ENCODE measurements at places on chromosomes 2 and 18.

- DNase-seq = no peak
These were observed 464.6 kb downstream of the MTX2 start for GRCh38 chr2:176733698-176734430.

- no peak for DNase-seq
These were observed 107.3 kb downstream of the KLHL29 start for GRCh38 chr2:23492337-23492675.

- DNase-seq = no peak
These were observed 81.3 kb upstream of the SETBP1 start for GRCh38 chr18:44599412-44599811.

DNA sequence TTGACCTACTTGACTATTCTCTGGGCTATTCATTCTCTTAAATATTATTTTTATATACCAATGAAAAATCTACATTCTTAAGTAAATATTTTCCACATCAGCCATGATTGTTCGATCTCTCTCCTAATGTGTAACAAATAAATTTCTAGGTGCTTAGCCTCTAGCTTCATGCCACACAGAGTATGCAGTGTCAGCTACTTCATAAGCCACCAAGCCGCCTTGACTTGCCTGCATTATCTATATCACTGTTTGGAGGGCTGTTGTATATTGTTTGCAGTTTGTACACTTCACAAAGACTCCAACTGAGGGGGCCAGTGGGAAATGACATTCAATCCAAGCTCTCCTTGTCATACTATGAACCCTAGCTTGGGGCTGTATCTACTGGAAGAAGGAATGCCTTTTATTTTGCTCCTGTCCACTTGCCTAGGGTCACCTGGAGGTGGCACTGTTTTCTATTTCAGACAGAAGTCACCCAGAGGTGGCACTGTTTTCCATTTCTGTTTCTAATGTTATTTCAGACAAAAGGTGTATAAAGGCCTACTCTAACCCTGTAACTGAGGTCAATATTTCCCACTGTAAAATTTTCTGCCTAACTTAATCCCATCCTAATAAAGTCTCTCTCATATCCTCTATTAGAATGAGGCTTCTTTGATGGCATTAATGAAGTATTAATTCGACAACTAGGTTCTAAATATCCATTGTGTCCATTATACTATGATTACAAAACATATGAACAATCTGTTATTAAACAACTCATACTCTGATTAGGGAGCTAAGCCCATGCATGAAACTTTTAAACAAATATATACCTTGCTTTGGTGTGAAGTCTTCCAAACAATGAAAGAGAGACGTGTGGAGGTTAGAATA, 36.4 kb downstream of the COL5A2 start:
- no peak for DNase-seq

DNA sequence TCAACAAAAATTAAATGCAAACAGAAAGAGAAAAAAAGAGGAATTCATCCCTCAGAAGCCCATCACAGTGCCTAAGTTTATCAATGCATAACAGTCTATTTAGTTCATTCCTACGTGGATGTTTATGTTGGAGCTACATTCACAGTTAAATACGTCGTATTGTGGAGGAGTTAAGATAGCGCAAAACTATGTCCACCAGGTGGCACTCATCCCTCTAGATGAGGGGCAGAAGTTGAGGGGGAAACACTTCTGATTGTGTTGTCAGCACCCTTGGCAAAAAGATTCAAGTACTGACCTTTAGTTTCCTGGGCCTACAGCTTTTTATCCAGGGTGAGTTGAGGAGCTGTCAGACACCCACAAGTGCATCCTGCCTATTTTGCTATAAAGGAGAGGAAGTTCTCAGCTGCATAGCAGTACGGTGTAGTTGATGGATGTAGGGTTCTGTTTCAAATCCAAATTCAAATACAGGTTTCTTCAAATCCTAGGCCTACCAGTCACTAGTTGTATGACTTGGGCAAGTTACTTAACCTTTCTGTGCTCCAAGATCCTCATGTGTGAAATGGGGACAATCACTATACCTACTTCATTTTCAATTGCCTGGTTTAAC, 26.8 kb upstream of the MYO1B start:
- peak; percentile 15 for DNase-seq

GRCh38 chr2:66782780-66783361, 347.9 kb downstream of the MEIS1 start:
- DNase-seq = no peak

GRCh38 chr2:14616342-14616741, 16.2 kb upstream of the LRATD1 start:
- no peak for DNase-seq

DNA sequence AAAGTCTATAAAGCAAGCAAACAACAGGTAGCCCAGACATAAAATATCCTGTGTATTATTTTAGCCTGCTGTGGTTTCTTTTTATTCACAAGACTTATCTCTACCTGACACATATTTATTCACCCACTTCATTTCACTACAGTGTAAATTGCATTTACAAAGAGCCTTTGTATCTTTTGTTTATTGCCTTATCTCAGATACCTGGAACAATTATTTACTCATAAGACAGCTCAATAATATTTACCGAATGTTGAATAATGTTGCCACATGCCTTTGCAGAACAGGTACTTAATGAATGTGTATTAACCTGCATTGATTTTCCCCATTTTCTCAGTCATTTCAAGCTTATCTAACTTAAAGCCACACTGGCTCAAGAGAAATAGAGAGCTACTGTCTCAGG, 603.6 kb downstream of the FBXO15 start:
- no peak for DNase-seq

DNA sequence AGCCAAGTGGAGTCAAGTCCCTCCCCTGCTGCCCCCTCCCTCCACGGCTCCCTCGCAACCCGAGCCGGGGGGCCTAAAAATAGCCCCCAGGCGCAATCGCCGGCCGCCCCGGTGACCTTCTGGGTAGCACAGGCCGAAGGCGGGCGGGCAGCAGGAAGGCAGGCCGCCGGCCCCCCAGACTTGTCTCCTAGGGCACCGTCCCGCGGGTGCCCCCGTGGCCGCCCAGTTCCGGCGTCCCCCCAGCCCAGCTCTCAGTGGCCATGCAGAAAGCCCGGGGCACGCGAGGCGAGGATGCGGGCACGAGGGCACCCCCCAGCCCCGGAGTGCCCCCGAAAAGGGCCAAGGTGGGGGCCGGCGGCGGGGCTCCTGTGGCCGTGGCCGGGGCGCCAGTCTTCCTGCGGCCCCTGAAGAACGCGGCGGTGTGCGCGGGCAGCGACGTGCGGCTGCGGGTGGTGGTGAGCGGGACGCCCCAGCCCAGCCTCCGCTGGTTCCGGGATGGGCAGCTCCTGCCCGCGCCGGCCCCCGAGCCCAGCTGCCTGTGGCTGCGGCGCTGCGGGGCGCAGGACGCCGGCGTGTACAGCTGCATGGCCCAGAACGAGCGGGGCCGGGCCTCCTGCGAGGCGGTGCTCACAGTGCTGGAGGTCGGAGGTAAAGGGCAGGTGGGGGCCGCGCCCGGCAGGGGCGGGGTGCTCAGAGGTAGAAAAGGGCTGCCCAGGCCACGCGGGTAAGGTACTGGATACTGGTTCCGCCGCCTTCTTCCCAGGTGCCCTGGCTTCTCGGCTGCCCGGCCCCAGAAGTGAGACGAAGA, at the start of gene SPEG:
TSS of gene SPEG (plus strand) at position 126 of the 808 bp plus-strand sequence. CDS start at position 261, 135 bp downstream.
- DNase-seq = no peak

DNA sequence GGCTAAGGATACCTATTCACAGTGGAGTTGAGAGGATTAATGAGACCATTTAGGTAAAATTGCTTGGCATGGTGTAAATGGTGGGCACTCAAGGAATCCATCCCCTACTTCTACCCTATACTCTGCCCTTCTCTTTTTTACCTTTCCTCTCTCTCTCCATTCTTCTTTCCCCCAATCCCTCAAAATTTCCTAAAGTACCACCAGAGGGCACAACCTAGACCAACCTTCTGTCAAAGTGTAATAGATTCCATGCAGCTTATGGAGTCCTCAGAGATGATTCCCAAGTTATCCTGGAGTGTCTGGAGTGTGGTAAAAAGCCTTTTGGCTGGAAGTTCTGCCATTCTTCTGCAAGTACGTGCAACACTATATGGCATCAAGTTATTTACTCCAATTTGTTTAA, 33.0 kb upstream of the CCDC195 start:
- no peak for DNase-seq

DNA sequence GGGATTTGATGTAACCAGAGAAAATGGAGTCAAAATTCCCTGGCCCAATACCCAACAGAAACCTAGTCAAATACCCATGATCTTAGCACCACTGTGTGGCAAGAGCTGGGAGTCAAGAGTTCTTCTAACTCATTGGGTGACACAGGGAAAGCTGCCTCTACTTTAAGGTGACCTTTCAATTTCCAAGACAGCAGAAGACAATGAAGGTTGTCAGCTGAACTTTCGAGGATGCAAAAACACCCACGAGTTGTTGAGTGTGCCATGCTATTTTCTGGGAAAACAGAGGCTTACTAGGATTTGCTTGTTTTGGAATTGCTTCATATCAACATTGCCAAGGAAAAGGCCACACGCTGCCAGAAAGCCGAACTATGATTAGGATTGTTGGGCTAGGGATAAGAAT, 61.6 kb upstream of the CYRIA start:
- DNase-seq = no peak

DNA sequence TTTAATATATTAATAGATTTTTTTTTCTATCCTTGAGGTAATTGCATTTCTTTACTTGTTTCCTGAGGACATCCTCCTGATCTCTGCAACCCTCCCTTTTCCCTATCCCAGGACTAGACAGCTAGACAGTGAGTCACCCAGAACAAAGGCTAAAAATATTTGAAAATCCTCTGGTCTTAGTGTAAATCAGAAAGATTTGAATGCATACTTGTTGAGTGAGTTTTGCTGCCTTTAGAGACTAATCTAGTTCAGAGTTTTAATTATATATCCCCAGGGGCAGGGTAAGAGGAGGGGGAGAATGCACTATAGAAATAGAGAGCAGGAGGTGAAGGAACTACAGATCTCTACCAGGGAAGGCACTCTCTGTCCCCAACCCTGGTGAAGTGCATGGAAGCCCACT, 202.3 kb upstream of the TCF4 start:
- no peak for DNase-seq

DNA sequence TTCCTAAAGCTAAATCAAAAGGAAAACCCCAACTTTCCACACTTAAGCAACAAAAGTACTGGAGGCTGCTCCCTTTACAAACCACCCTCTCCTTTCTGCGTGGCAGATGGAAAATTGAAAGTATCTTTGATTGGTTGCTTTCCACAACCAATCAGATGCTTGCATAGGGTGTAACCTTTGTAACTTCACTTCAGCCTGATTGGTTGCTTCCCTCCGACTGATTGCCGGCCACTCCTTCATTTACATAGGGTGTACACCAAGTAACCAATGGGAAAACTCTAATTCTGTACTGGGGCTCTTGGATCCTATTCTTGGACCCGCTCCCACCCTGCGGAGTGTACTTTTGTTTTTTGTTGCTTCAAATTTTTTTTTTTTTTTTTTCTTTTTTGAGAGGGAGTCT, 297.7 kb downstream of the NCKAP5 start:
- no peak for DNase-seq

GRCh38 chr2:190859347-190860297, 21.0 kb upstream of the GLS start:
- no peak for DNase-seq

- no peak for DNase-seq
These were observed 16.6 kb downstream of the SERPINB13 start for GRCh38 chr18:63603772-63604171.

DNA sequence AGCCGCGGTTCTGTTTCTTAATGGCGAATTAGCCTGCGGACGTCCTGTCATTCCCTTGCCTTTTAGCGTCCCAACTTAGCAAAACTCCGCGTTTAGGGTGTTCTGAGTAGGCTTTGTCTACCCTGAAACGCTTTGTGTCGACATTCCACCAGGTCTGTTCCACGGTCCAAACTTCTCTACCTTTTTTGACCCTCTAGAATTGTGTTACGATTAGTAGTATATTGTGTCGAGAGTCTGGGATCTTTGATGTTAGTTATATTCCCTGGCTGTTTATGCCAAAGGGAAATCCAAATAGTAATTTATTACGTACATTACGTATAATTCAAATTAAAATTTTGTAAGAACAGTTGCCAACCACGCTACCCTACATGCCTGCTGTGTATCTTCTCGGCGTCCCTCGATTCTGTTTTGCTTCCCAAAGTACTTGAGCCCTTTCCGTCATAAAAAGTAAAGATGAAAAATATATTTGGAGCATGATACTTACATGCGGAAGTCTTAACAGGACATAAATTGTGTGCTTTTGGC, 495 bp upstream of the TTC32 start:
- no peak for DNase-seq

DNA sequence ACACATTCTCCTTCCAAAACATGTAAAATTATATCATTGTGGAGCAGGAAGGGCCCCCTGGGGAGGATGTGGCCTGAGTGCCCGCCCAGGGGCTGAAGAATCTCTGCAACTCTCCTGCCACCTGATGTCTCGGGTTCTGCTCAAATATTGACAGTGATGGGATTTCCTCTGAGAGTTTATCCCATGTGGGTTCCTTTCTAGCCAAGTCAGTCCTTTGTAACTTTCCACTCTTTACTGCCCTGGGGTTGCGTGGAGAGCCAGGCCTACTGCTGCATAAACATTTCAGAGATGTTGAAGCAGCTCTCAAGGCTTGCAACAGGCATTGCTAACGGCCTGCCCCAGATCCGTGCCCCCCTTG, 4.0 kb upstream of the RAB17 start:
- no peak for DNase-seq

DNA sequence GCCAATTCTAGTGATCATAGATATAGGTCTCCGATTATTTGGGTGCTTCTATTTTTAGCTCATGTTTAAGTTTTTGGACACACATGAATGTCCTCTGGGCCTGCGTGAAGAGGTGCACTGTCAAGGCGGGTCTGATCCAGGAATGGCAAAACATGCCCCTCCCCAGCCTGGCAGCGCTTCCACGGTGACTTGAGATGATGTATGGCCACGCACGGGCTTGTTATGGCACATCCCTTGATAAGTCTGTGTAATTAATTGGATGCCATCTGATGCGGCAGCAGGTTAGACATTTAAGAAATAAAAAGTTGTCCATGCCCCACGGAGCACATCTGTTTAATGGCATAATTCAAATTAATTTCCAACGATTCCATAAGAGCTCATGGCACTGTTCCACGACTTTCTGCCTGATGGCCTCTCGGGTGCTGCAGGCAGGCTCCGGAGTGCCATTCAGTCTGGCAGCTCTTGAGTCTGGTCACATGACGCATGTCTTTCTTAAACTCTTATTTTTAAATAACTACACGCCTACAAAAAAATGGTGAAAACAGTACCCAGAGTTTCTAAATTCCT, 151.4 kb downstream of the ACKR3 start:
- DNase-seq = no peak

Measured in progenitor cell of endocrine pancreas (in vitro differentiated cells).